MG63 (cell line): ENCODE measurements at places on chromosomes 5 and 9. TPM values are rescaled to one million over a fixed set of nuclear protein-coding genes. Genes with fewer than 3 reads are reported as not detected.

Gene CATSPER3
- total RNA-seq = 0.59 and 1.5 TPM in 2 replicates

Gene KCNMB1
- total RNA-seq = 0.43 TPM in 1 of 2 replicates, not detected in the other

Gene PCA3
- total RNA-seq = not detected in 2 replicates

Gene TMCO6
- 5.5 and 10.7 TPM in 2 replicates for total RNA-seq

Gene FOXD4L5
- total RNA-seq = not detected in 2 replicates

Gene LRRC14B
- total RNA-seq = not detected in 2 replicates

Gene SARDH
- total RNA-seq = 0.66 TPM in 1 of 2 replicates, not detected in the other
